Neural progenitor cell (in vitro differentiated cells): ENCODE measurements at places on chromosomes 2 and 18. TPM values are rescaled to one million over a fixed set of nuclear protein-coding genes. Genes with fewer than 3 reads are reported as not detected.

- DNase-seq: no peak
- H3K36me3 ChIP-seq: no peaks in the 10 kb centered on the region
- no peak overlapping the region for H3K27ac ChIP-seq
- H3K4me1 ChIP-seq: peaks cover 11% of the 10 kb centered on the region
- no peak overlapping the region for H3K4me3 ChIP-seq
- peaks cover 62% of the 10 kb centered on the region for H3K27me3 ChIP-seq
These were observed 82.1 kb downstream of the HS1BP3 start for GRCh38 chr2:20568501-20569463.

- no peaks in the 10 kb centered on the region for H3K36me3 ChIP-seq
- no peaks in the 10 kb centered on the region for H3K4me1 ChIP-seq
- no peaks in the 10 kb centered on the region for H3K27me3 ChIP-seq
- H3K4me3 ChIP-seq: no peak overlapping the region
These were observed 40.7 kb upstream of the GALR1 start for GRCh38 chr18:77208964-77209363.

GRCh38 chr2:16155366-16155765 is 215.0 kb downstream of the MYCN start:
- DNase-seq: no peak
- H3K36me3 ChIP-seq: no peaks in the 10 kb centered on the region

DNA sequence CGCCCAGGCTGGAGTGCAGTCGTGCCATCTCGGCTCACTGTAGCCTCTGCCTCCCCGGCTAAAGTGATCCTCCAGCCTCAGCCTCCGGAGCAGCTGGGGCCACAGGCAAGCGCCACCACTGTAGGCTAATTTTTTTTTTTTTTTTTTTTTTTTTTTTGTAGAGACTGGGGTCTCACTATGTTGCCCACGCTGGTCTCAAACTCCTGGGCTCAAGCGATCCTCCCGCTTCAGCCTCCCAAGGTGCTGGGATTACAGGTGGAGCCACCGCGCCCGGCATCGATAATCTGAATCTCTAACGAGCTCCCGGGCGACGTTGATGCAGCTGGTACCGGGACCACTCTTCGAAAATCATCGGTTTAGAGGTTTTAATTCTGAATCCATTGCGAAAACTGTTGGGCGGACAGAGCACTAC is 520 bp upstream of the CYP20A1 start:
- H3K27ac ChIP-seq: peak overlapping the region; percentile 94
- no peak for DNase-seq
- H3K4me1 ChIP-seq: peaks cover 7% of the 10 kb centered on the region

GRCh38 chr18:55763805-55764204 is 175.8 kb upstream of the TCF4 start:
- no peaks in the 10 kb centered on the region for H3K36me3 ChIP-seq
- H3K27me3 ChIP-seq: no peaks in the 10 kb centered on the region
- no peak overlapping the region for H3K27ac ChIP-seq

GRCh38 chr2:144942516-144943256 is 422.8 kb upstream of the ZEB2 start:
- no peak for DNase-seq
- no peak overlapping the region for H3K4me3 ChIP-seq
- H3K27me3 ChIP-seq: no peaks in the 10 kb centered on the region

GRCh38 chr18:7224198-7224597 is 6.7 kb upstream of the LRRC30 start:
- no peaks in the 10 kb centered on the region for H3K27me3 ChIP-seq
- no peak overlapping the region for H3K4me3 ChIP-seq
- H3K27ac ChIP-seq: no peak overlapping the region
- peaks cover 13% of the 10 kb centered on the region for H3K4me1 ChIP-seq

- no peak overlapping the region for H3K4me3 ChIP-seq
- H3K36me3 ChIP-seq: no peaks in the 10 kb centered on the region
- H3K4me1 ChIP-seq: peaks cover 1% of the 10 kb centered on the region
These were observed 1105.1 kb upstream of the PIK3C3 start for GRCh38 chr18:40849886-40850285.

- no peak overlapping the region for H3K4me3 ChIP-seq
- H3K27me3 ChIP-seq: no peaks in the 10 kb centered on the region
- DNase-seq: no peak
- no peak overlapping the region for H3K27ac ChIP-seq
These were observed 31.5 kb downstream of the DOCK10 start for GRCh38 chr2:225010804-225011203.

DNA sequence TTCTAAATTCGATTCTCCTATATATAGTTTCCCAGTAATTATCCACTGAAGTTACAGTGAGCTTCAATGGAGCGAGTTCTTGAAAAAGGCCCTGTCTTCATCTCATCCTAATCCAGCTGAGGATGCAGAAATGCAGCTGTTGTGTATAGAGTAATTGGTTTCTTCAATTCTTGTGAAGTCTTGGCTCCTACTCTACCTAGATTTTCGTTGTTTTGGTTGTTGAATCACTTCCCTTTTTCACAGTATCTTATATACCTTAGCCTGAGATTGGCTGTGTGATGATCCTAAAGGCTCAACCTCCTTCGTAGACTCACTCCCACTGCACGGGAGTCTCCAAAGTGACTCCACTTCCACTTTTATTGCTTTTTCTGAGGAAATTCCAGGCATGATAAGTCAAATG is 280.4 kb downstream of the PARD3B start:
- DNase-seq: no peak
- no peak overlapping the region for H3K27ac ChIP-seq
- no peaks in the 10 kb centered on the region for H3K27me3 ChIP-seq
- H3K4me3 ChIP-seq: no peak overlapping the region

GRCh38 chr18:63683890-63684289 is 18.9 kb upstream of the SERPINB11 start:
- no peak for DNase-seq
- H3K36me3 ChIP-seq: no peaks in the 10 kb centered on the region
- no peak overlapping the region for H3K27ac ChIP-seq
- peaks cover 14% of the 10 kb centered on the region for H3K4me1 ChIP-seq

DNA sequence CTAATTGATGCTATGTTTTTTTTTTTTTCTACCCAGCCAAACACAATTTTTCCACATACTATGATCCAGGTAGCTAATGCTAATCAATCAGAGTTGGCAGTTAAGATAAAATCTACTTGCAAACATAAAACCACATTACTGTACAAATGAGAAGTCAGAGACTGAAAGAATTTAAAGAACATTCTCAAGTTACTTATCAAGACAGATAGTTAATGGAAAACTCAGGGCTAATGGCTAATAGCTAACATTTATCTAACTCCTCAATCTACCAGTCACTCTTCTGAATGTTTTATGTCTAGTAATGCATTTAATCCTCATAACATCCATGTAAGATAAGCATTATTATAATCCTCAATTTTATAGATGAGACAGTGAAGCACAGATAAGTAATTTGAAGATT is 537.6 kb upstream of the SETBP1 start:
- no peak overlapping the region for H3K27ac ChIP-seq
- H3K4me3 ChIP-seq: no peak overlapping the region
- H3K4me1 ChIP-seq: no peaks in the 10 kb centered on the region

DNA sequence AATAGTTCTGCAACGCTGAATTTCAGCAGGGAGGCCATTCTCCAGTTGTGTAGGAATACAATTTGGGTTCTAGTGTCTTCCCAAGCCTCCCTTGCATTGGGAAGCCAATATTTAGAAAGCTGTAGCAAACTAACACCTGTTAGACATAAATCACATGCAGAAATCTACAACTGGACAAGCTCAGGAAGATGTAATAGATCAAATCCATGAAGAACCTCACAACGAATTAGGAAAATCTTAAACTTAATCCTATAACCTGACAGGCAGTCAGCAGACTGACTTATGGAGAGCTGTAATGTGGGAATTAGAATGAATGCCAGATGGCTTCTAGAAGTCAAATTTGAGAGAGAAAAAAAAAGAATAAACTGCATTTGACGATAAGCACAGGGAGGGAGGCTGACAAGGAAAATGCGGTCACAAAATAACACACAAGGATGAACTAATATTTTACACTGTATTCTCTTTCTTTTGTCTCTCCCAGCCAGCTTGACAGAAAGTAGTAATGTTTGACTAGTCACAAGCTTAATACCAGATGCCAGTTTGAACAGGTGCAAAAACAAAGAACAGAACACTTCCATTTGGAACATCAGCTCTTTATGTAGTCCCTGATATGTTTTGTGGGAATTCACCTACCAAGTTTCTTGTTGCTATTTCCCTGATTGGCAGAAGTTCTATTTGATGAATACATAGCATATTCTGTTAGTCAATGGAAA is 50.8 kb upstream of the FANCL start:
- H3K27ac ChIP-seq: no peak overlapping the region
- DNase-seq: no peak
- no peaks in the 10 kb centered on the region for H3K36me3 ChIP-seq
- H3K27me3 ChIP-seq: no peaks in the 10 kb centered on the region
- no peak overlapping the region for H3K4me3 ChIP-seq

Gene SETBP1
- 12.0 and 14.4 TPM in 2 replicates for total RNA-seq

Gene NOP58
- 99.4 and 112 TPM in 2 replicates for total RNA-seq

Gene CRACDL
- total RNA-seq: 0.07 and 0.28 TPM in 2 replicates

Gene UGT1A1
- not detected in 2 replicates for total RNA-seq

Gene SCN2A
- 0.30 and 0.34 TPM in 2 replicates for total RNA-seq

Gene CMPK2
- 0.31 TPM in 1 of 2 replicates, not detected in the other for total RNA-seq

Gene NEDD4L
- total RNA-seq: 51.5 and 55.5 TPM in 2 replicates

Gene LONRF2
- 0.34 and 0.37 TPM in 2 replicates for total RNA-seq
